ENCODE measurements at places on chromosomes 11 and 22.

DNA sequence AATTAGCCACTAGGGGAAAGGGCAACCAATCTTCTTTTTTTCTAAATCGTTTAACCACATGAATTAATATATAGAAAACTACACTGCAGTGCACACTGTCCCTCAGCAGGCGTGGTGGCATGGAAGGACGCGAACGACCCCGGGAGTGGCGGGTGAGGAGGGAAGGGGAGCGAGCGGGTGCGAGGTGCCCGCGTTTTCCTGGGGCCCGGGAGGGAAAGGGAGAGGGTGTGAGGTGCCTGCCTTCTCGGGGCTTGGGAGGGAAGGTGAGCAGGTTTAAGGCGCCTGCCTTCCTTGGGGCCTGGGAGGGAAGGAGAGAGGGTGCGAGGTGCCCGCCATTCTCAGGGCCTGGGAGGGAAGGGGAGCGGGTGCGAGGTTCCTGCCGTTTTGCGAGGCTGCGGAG lies 765 bp downstream of the GAB4 start:
- DNase-seq: no peak

DNA sequence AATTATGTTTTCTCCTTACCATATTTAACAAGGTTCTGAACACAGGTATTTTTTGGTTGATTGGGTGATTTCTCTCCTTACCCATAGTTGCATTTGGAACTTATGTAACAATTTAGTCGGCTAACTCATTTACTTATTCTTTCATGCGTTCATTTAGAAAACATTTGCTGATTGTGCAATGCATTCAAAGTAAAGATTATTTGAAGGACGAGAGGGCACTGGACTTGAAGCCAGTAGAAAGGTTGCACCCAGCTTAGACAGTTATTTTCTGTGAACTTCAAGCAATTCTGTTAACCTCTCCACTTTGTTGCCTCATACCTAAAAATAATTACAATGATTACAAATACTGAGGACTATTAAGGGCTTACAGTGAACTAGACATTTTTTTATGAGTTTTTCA lies 769.6 kb downstream of the LRRC4C start:
- no peak for DNase-seq

DNA sequence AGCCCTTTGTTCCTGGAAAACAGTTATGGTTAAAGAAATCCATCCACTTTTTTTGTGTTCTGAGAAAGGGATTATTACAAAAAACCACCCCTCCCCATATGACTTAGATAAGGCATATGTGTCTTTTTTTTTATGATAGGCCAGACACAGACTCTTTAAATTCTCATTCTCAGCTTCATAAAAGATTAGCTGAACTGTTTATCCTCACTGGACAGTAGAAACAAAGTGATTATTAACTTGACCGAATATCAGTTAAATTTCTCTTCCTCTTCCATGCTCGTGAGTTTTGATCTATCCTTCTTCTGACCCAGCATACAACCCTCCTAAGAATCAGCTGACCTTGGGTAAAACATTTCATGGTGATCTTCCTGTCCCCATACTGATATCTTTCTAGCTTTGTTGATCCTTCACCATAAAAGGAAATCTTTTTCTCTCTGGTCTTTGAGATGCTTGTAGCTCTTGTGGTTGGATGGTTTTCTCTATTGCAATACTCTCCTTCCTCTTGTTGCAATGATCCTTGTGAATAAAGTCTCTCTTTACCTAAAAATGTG lies 26.2 kb downstream of the OR2AG2 start:
- no peak for DNase-seq

GRCh38 chr11:36376009-36376887 lies 80.2 kb downstream of the PRR5L start:
- DNase-seq: peak; percentile 19

- no peak for DNase-seq
These were observed 29.5 kb downstream of the PPFIBP2 start for GRCh38 chr11:7543302-7543701.

GRCh38 chr22:27996529-27996925 lies 77.5 kb upstream of the PITPNB start:
- no peak for DNase-seq

DNA sequence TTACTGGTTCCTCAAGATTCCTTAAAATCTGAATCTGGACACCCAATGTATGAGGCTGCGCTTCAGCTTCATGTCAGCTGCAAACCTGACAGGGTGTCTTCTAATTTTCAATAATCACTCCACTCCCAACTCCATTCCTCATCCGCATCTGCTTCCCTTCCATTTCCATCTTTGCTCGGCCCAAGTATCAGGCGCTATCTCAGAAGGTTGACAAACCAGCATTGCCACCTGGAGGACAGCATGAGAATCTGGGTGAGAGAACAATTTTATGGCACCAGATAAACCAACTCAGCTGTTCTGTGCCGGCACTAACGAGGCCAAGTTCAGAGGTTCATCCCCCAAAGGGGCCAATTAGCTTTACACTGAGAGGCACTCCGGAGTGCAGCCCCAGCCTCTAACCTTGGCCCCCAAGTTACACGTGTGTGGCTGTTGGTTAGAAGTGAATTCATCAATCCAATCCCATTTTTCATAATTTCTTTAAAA lies 79.1 kb upstream of the LMO2 start:
- peak; percentile 64 for DNase-seq

DNA sequence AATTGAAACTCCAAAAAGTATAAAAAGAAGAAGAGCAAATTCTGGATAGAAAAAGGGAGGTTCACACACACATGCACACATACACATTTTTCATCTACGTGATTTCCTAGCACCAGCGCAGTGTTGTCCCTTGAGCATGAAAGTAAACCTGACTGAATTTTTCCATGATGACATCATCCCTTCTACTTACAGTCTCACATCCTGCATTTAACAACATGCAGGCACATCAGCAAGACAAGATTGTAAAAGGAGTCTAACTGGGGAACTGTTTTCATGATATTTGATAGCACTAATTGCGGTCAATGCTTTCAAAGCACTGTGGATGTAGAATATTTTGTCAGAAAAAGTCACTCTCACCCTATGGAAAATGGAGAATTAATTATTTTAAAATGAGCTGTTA lies 36.6 kb downstream of the GAS2 start:
- DNase-seq: peak; percentile 22

- DNase-seq: no peak
These were observed 82.6 kb downstream of the ARHGAP20 start for GRCh38 chr11:110629594-110629993.

DNA sequence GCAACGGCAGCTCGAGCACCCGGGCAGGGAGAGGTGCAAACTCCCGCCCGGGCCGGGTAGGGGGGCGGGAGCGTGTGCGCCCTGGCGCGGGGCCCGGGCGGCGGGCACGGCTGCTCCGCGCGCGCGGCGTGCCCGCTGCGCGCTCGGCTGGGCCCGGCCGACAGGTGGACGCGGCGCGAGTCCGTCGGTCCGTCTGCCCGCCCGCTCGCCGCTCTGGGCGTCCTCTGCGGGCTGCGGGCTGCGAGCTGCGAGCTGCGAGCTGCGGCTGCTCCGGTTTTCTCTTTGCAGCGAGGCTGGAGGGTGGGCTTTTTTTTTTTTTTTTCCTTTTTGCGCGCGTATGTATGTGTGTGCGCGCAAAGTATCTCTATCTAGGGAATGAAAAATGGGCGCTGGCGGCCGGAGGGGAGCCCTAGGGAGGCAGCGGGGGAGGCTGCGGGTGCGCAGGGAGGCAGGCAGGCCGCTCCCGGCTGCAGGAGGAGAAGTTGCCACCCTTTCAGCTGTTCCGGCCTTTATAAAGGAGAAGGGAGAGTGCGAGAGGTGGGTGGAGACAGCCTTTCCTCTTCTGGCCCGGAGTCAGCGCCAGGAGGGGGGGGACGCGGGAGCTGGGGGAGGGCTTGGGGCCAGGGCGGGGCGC lies at the start of gene PDGFB:
TSS of gene PDGFB (minus strand) at position 487 of the 634 bp plus-strand sequence. CDS start 1,019 bp downstream, outside the sequence.
- DNase-seq: no peak

GRCh38 chr22:49969751-49970527 lies 9.4 kb downstream of the PIM3 start:
- DNase-seq: no peak

DNA sequence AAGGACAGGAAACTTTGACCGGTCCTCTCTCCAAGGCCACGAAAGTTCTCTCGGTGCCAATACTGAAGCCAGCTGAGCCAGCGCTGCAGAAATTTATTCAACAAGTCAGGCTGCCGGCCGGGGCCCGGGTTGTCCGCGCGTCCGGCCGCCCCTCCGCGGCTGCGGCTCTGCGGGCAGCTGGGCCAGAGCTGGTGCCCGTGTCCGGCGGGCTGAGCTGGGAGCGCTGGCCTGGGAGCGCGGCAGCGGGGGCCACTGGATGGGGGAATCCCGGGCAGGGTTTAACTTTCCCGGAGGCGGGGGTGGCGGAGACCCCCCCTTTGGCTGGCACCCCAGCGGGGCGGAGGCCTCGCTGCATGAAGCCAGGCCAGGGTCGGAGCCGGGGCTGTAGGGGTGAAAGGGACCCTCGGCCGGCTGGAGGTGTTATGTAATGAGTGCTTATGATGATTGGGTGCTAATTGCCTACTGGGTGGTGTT lies 12.3 kb upstream of the CACNA1I start:
- DNase-seq: no peak

DNA sequence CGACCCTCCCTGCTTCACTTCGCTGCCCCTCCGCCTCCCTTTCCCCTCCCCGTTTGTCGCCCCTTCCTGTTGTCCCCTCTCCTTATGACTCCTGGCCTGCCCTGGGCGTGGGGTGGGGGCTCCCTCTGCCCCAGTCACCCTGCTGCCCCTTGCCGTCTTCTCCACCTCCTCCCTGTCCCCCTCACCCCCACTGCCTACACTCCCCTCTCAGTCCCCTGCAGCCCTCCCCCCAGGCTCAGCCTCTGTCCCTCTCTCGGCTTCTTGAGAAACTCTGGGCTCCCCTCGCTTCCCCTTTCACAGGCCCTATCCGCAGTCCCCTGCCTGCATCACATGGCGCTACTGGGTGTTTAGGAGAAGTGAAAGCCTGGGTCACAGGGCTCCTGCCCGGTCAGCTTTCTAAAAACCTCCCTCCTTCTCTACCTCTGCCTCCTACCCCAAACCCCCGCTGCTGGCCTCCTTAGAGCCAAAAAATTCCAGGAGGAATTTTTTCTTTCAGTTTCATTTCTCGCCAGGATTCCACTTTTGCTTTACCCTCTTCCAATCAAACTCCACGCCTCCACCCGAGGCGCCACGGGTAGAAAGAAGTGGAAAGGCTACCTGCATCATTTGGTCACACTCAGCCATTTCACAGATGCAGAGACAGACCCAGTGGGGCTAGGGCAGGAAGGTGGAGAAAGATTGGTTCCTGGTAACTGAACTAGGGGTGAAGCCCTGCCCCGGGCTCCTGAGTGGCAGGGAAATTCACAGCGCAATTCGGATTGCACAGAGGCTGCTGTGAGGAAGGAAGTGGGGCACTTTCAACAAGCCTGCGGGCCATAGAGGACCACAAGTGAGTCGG lies at the start of gene SLC15A3:
TSS of gene SLC15A3 (minus strand) at position 273 of the 838 bp plus-strand sequence. CDS start 625 bp downstream, outside the sequence.
- peak; percentile 16 for DNase-seq

GRCh38 chr11:126154691-126155090 lies 56.8 kb downstream of the RPUSD4 start:
- DNase-seq: no peak

GRCh38 chr22:45308391-45308956 lies 1.3 kb upstream of the FAM118A start:
- no peak for DNase-seq

DNA sequence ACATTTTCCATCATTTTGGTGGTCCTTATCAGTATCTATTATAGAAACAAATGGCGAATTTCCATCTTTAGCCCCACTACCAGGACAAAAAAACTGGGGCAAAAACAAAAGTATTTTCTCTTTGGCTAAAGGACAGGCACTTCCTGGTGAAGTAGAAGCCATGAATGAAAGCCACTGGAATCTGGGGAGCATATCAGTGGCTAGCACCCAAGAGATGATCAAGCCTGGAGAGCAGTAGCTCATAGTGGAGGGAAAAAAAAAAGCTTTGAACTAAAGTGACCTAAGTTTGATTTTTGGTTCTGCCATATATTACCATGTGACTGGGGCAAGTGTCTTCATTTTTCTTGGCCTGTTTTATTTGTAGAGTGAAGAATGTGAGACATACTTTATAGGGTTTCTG lies 272.3 kb downstream of the GUCY1A2 start:
- DNase-seq: no peak

GRCh38 chr11:69836401-69836800 lies 17.2 kb upstream of the FGF3 start:
- no peak for DNase-seq

GRCh38 chr22:21055564-21055834 lies 9.8 kb downstream of the LRRC74B start:
- no peak for DNase-seq

GRCh38 chr22:36423461-36424404 lies 36.0 kb upstream of the MYH9 start:
- no peak for DNase-seq

GRCh38 chr11:95571718-95572260 lies 217.8 kb downstream of the FAM76B start:
- no peak for DNase-seq

DNA sequence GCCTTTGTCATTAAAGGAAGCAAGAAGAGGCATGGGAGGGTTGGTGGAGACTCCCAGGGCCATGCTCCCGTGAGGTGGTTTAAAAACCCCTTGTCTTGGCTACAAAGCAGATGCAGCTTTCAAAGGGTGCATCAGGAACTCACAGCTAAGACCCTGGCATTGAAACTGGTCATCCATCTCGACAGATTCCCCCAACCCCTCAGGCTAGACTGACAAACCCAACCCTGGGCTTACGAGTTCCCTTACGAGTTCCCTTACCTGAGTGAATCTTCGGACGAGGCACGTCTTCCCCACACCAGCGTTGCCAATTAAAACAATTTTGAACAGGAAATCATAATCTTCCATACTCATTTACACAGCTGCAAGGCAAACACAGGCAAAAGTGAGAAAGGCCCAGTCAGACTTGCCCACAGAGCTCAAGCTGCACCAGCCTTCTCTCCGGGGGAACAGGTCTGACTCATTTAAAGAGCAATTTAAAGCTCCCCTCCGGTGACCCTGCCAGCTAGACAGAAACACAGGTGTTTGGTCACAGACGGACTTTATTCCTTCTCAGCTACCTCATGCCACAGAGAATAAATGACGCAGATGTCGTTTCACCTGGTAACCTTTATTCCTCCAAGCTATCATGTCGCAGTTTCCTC lies 74.6 kb downstream of the RAB30 start:
- DNase-seq: no peak

DNA sequence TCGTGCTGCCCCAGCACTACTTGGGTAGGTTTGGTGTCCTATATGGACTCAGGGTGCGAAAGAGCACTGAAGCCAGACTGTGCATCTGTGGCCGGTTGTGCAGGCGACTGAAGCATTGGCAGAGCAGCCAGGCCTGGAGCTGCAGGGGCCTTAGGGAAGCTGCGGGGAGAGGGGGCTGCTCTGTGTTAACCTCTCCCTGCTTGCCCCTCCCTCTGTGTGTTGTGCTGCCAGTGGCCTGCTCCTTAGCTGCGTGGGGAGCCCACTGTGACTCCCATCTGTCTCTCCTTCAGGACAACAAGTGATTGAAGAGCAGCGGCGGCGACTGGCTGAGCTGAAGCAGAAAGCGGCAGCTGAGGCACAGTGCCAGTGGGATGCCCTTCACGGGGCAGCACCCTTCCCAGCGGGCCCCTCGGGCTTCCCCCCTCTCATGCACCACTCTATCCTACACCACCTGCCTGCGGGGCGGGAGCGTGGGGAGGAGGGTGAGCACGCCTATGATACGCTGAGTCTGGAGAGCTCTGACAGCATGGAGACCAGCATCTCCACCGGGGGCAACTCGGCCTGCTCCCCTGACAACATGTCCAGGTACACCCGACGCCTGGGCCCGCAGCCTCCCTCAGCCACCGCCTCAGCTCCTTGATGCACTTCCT lies 34.3 kb downstream of the TREH start:
- DNase-seq: no peak

All from fibroblast of mammary gland (primary cell).